NCI-H1436 (cell line): ENCODE measurements at places on chromosomes 2 and 18.

- DNase-seq: peak; percentile 59
Observed at GRCh38 chr2:88187038-88187676, 17.0 kb downstream of the THNSL2 start.

- no peak for DNase-seq
Observed at GRCh38 chr18:28404694-28405093, 227.8 kb upstream of the CDH2 start.

DNA sequence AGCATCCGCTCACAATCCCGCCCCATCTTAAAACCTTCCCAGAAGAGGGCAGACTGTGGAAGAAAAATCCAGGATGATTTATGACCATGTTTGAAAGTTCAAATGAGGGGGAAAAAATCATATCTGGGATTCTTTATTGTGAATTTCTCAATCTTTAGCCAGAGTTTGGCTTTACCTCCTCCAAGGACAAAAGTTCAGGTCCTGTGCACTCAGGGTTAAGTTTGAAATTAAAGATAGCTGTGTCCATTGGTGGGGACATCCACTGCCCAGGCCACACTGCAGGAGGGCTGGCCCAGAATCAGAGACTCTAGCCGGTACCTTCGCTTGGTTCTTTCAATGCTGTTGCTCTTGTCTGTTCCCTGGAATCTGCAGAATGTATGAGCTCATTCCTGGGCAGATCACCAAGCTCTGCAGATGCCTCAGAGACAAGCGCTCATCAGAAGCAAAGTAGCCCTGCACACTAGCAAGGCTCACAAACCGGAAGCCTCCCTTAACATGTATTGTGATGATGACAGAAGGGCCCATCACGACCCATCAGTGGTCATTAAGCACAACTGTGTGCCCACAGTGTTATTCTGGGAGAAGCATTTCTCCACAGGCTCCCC, 375.3 kb upstream of the KLHL29 start:
- no peak for DNase-seq

- no peak for DNase-seq
Observed at GRCh38 chr2:211045025-211045424, 488.6 kb downstream of the CPS1 start.

- DNase-seq: no peak
Observed at GRCh38 chr2:70717431-70718038, 50.5 kb downstream of the ADD2 start.

GRCh38 chr2:38106405-38107094, 30.6 kb upstream of the CYP1B1 start:
- DNase-seq: no peak

- no peak for DNase-seq
Observed at GRCh38 chr18:21672521-21673267, 31.9 kb downstream of the ABHD3 start.

DNA sequence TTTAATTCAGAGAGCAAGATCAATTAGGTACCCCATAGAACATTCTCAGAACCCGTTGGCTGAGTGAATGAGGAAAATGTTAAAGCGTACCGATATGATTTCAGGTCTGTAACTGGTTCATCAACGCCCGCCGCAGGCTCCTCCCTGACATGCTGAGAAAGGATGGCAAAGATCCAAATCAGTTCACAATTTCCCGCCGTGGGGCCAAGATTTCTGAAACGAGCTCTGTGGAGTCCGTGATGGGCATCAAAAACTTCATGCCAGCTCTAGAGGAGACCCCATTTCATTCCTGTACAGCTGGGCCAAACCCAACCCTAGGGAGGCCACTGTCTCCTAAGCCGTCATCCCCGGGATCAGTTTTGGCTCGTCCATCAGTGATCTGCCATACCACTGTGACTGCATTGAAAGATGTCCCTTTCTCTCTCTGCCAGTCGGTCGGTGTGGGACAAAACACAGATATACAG, 7.3 kb downstream of the TGIF1 start:
- no peak for DNase-seq

- no peak for DNase-seq
Observed at GRCh38 chr2:105895990-105896764, 151.5 kb downstream of the NCK2 start.

DNA sequence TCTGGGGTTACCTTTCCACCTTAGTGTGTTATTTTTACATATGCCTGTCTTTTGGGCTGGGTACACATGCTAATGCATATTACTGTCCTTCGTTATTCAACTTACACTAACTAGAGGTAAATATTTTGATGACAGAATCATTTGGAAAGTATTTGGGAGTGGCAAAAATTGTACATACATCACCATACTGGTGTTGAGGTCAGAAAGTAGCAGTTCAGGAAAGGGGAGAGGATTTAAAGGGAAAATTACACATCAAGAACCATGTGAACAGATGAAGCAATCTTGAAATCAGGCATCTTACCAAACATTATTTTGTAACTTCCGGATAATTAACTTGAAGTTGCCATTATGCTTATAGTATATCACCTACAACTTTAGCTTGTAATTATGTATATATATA, 379.7 kb downstream of the RND3 start:
- no peak for DNase-seq

DNA sequence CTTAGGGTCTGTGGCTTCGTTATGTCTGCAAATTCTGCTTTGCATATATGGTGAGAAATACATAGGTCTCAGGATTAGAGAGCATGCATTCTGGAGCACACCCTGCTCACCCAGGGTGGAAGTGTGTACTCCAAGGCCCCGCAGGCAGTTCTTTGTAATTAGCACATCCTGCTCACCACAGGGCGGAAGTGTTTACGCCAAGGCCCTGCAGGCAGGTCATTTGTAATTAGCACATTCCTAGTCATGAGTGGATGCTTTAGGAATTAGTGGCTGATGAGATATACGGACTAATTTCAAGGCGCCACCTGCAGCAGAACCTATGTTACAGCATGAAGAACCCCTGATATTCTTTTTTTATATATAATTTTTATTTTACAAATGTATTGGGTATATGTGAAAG, 4.2 kb downstream of the ALLC start:
- no peak for DNase-seq

DNA sequence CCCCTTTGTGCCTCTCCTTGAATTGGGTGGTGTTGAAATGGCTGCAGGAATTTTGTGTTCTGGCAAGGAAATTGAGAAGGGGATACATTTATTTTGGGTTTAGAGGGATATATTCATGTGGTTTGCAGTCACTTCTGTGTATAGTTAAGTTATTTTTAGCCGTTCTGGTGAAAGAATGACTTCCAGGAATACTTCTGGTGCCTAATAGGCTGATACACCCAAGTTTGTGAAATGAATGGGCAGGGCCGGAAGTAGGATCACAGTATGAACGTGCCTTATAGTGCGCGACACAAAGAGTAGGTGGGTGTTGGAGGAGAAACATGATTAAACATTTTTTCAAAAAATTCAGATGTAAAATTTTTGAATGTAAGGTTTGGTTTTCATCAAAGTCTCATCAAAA, 168.6 kb upstream of the ATP5MC3 start:
- no peak for DNase-seq

GRCh38 chr18:41875094-41875780, 79.8 kb upstream of the PIK3C3 start:
- no peak for DNase-seq

- DNase-seq: peak; percentile 24
Observed at GRCh38 chr2:101781791-101782426, 84.4 kb downstream of the MAP4K4 start.

DNA sequence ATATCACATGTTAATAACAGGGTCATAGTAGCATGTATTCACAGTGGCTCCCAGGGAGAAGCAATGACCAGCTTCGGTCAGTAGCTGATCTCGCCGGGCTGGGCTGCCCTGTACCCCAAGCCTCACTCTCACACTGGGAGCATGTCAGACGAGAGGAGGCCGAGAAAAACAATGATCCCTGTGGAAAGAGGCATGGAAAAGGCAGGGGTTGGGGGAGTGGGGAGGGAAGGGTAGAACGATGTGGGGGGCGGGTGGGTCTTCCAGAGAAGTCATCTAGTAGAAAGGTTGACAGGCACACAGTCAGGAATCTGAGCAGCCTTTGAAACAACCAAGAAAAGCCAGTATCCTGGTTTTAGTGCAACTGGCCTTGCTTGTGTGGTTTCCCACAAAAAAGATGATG, 25.4 kb downstream of the TGFA start:
- DNase-seq: no peak

DNA sequence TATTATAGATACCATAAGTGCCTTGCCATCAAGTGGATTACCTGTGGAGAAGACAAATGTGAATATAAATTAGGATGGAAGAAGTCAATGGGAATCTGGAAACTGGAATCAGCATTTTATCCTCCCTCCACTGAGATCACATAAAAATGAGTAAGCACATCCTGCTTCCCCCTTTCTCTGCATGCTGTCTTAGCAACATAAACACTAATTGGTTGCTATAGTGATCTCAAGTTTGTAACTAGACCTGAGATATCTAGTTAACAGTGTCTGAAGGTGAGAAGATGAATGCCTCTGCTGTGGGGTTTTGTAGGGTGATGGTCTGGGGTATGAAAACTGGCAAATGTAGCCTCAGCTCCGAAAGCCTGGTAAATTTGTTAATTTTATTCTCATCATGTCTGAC, 1357.5 kb upstream of the CELF4 start:
- peak; percentile 61 for DNase-seq

- no peak for DNase-seq
Observed at GRCh38 chr18:11047817-11048216, 101.6 kb downstream of the PIEZO2 start.

- no peak for DNase-seq
Observed at GRCh38 chr18:70418546-70419311, 129.9 kb downstream of the SOCS6 start.

DNA sequence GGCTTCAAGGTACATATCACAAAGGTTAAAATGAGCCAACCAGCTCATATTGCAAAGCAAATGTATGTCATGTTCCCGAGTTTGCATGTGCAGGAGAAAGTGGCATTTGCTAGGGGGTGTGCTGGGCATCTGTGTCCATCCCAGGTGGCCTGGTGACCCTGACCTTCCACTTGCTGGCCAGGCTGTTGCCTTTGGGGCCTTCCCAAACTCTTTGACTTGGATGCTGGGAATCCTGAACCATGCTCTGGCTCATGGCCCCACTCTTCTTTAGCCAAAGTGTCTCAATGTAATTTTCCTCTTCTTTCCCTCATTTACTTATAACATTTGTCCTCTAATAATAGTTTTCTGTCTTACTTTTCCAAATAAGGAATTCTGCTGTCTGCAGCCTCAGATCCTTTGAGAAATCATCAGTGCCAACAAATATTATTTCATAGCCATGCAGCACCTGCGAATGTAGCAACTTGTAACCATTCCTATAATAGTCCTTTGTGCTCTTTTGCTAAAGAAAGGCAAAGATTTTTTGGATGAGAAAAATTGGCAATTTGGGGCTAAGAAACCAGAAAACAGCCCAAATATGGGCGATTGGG, 64.2 kb downstream of the MTCL1 start:
- DNase-seq: no peak

GRCh38 chr18:48300463-48300961, 108.7 kb downstream of the ZBTB7C start:
- peak; percentile 34 for DNase-seq

- DNase-seq: no peak
Observed at GRCh38 chr18:59150236-59150635, 10.6 kb downstream of the SEC11C start.

GRCh38 chr2:65035351-65035943, 20.8 kb upstream of the CEP68 start:
- no peak for DNase-seq

GRCh38 chr2:106165029-106165428, 29.1 kb downstream of the UXS1 start:
- DNase-seq: no peak

DNA sequence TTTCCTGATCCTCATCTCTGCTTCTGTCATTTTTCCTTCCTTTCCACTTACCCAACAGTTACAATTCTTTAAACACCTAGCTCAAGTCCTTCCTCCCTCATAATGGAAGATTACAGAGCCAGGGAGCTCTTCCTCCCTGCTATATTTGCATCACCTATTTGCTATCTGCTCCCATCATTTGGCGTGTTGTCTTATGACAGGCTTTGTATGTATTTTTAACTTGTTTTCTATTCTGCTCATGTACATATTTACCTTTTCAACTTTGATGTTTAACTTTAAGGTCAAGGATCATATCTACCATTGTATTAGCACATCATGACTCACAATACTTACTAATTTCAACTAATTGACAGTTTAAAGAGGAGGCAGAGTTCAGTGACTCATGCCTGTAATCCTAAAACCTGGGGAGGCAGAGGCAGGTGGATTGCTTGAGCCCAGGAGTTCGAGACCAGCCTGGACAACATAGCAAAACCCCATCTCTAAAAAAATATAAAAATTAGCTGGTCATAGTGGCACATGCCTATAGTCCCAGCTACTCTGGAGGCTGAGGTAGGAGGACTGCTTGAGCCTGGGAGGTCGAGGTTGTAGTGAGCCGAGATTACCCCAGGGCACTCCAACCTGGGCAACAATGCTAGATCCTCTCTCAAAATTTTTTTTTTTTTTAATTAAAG, 308.0 kb upstream of the STON1 start:
- DNase-seq: no peak

GRCh38 chr2:205451901-205452512, 230.3 kb upstream of the NRP2 start:
- no peak for DNase-seq

DNA sequence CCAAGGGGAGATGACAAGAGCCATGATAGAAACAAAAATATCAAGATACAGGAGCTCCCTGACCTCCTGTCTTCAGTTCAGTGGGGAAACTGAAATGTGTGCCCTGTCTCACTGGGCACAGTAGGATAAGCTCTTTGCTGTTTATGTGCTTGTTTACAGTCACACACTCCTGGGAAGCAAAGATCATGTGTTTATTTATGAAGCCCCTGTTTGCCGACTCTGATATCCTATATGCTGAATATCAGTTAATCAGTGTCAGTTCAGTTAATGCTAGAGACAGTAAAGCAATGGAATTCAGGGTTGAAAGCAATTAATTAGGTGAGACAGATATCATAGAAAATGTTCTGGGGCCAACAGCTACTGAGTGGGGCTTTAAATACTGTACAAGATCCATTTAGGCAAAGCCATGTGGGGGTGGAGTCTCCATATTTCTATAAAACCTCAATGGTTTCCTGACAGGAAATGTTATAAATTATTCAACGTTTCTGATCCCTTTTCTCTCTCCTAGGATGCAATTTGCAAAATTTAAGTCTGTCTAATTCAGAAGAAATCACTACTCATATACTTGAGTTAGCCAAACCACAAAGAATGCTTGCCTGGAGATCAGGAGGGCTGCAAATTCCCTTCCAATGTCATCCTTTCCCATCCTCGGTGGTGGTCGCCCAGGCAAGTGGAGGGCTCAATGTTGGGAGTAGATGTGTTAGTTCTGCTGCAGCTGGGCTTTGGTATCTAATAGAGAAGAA, 551.3 kb downstream of the CMPK2 start:
- no peak for DNase-seq

GRCh38 chr2:176293334-176293733, 24.1 kb downstream of the MTX2 start:
- no peak for DNase-seq

- DNase-seq: no peak
Observed at GRCh38 chr2:188628989-188629752, 337.5 kb downstream of the GULP1 start.

DNA sequence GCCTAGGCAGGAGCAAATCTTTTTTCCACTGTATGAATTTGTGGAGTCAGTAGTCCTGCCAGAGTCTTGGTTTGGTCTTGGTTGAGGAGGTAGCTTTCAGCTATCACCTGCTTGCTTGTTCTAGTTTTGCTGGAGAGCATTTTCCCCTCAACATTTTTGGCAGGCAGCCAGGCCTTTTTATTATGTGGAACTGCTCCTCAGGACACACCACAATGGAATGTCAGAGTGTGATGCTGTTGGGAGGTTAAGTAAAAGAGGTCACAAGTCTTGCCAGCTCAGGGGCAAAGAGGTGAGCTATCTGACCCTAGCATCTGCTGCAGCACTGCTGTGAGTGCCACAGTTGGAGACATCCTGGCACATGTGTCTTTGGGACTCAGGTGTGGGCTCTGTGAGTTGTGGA, 258.0 kb downstream of the CNTNAP5 start:
- no peak for DNase-seq

GRCh38 chr18:62648045-62648678, 67.2 kb upstream of the PHLPP1 start:
- no peak for DNase-seq
